ENCODE measurements at places on chromosomes 1 and 21.

GRCh38 chr1:166785987-166786386 is 53.3 kb upstream of the POGK start:
- no peak for DNase-seq

DNA sequence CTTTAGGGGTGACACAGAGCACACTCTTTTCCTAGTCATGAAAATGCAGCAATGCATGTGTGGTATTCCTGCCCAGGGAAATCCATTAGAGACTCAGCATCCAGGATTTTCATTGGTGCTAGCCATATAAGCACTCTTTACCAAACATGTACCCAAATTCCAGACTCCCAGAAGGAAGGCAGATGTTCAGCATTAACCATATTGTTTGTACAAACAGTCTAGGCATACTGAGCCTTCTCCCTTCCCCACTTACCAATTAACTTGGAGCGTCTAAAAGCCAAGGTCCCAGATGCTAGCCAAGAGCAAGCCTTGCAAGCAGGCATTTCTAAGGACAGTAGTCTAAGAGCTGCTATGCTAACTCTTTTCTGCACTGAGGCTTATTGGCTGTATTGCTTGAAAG is 27.9 kb downstream of the ZBED6 start:
- DNase-seq: no peak

GRCh38 chr1:98176414-98176813 is 255.6 kb upstream of the DPYD start:
- DNase-seq: peak; percentile 1

DNA sequence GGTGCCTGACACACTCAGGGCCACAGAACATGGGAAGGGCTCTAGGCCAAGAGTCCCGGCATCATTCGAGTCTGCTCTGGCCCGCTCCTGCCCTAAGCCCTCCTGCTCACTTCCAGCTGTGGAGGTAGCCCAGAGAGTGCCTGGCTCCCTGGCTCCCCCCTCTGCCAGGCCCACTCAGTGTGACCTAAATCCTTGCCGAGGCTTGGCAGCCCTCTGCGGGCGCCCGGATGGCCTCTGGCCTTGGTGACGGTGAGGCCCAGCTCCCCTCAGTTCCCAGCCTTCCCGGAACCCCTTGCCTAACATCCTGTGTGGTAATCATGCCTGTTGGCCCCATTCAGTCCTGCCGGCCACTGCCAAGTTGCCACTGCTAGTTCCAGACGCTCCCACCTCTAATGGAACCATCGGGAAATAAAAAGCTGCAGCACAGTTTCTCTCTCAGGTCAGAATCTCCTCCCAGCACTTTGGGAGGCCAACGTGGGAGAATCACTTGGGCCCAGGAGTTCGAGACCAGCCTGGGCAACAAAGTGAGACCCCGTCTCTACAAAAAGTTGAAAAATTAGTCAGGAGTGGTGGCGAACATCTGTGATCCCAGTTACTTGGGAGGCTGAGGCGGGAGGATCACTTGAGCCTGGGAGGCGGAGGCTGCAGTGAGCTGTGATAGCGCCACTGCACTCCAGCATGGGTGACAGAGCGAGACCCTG is 1.2 kb upstream of the H6PD start:
- DNase-seq: peak; percentile 17

GRCh38 chr1:7278827-7279765 is 492.0 kb upstream of the VAMP3 start:
- DNase-seq: no peak

- peak; percentile 95 for DNase-seq
Measured at GRCh38 chr1:155241069-155241679, 14.1 kb downstream of the ENTREP3 start.

DNA sequence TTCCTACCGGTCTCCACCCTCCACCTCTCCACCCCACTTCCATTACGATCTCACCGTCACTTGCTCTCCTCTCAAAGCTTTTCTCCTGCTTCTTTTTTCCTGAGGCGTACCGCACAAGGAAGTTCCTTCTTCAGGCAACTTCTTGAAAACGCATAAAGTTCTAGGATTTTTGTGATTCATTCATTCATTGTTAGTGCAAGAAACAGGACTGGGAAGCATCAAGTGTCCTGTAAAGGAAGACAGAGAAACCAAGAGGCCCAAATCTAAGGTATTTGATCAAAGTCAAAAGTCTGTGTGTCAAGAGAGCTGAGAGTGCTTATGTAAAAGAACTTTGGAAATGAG is 1.3 kb upstream of the RCC2 start:
- DNase-seq: no peak

DNA sequence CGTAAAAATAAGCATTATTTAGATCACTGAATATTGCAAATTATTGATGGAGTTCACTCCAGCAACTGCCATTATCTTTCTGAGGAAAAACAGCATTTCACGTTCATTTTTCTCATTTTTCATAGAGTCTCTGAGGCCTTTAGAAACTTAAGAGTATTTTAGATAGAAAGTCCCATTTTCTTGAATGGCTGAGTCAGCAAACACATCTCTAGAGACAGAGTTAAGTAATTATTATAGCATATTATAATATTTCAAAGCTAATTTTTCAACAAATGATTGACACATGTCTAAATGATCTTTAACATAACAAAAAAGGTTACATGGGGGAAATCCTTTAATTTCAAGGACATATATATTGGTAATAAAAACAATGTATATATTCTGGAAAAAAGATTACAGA is 31.8 kb downstream of the RGS18 start:
- no peak for DNase-seq

- peak; percentile 91 for DNase-seq
Measured at GRCh38 chr1:24201941-24202440, 14.9 kb upstream of the IFNLR1 start.

- DNase-seq: no peak
Measured at GRCh38 chr1:219189952-219190351, 16.3 kb downstream of the LYPLAL1 start.

DNA sequence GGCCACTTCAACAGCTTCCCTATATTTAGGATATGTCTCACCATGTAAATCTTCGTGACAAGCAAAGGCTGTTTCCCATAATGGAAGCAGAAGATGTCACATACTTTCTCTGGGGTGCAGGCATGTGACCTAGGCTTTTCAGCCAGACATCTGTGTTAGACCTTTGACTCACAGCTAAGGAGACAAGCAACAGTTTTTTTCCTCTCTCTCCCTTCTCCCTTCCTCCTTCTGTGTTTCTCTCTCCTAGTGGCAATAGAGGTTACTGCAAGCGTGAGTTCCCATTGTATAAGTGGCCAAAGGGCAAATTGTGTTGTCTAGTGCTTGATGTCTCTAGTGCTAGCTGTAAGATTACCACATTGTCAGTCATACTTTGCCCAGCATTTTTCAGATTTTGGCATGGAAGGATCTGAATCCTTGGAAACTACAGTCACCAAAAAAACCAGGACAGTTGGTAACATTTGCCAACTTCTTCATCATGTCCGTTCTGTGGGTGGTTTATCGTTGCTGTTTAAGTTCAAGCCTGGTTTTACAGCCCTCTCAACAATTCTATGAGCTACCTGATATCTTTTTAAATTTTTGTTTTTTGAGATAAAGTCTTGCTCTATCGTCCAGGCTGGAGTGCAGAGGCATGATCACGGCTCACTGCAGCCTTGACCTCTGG is 44.4 kb upstream of the RABGAP1L start:
- peak; percentile 41 for DNase-seq

DNA sequence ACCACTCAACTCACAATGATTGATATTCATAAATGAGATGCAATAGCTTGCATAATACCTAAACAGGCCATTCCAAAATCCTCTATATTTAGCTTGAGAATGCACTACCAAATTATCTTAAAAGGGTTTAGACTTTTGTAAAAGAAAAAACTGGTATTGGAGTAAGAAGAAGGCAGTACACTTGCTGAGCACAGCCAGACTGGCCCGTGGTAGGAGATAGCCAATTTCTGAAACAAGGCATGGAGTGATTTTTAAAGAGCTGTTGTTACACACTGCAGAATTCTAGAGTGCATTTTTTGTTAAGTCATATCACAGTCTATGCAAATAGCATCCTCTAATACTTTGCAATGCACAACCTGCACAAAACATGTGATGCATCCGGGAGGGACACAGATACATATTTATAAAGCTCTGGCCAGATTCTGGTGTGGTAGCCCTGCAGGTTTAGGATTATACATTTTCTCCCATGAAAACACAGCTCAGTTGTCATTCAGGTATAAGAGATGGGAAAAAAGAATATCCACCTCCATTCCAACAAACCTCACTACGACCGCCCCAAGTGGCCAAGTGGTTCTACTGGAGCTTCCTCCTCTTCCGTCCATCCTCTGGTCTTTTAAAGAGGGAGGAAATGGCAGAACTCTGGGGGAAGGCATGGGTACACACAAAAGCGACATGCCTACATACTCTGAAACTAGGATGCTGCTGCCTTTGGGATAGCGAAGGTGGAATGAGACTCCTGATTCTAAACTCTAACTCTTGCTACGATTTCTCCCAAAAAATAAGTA is 40.8 kb downstream of the BCAR3 start:
- DNase-seq: no peak

GRCh38 chr1:71586030-71586429 is 505.2 kb upstream of the ZRANB2 start:
- DNase-seq: no peak

DNA sequence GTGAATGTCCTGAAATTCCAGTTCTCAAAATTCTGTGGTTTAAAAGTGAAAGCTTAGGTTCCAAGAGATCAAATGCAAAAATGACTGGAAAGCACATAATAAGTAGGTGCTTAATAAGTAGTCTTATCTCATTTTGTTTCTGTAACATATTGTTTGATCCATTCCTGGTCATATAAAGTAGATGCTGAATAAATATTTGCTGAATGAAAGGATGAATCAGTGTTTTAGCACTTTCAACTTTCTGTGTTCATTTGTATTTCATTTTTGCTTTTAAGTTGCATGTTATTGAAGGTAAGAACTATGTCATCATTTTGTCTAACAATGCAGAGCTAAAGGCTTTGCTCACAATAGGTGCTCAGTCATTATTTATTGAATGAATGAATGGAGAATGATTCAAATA is 6.3 kb downstream of the MAST2 start:
- no peak for DNase-seq
